ENCODE measurements at places on chromosomes 6 and 20. TPM values are rescaled to one million over a fixed set of nuclear protein-coding genes. Genes with fewer than 3 reads are reported as not detected.

DNA sequence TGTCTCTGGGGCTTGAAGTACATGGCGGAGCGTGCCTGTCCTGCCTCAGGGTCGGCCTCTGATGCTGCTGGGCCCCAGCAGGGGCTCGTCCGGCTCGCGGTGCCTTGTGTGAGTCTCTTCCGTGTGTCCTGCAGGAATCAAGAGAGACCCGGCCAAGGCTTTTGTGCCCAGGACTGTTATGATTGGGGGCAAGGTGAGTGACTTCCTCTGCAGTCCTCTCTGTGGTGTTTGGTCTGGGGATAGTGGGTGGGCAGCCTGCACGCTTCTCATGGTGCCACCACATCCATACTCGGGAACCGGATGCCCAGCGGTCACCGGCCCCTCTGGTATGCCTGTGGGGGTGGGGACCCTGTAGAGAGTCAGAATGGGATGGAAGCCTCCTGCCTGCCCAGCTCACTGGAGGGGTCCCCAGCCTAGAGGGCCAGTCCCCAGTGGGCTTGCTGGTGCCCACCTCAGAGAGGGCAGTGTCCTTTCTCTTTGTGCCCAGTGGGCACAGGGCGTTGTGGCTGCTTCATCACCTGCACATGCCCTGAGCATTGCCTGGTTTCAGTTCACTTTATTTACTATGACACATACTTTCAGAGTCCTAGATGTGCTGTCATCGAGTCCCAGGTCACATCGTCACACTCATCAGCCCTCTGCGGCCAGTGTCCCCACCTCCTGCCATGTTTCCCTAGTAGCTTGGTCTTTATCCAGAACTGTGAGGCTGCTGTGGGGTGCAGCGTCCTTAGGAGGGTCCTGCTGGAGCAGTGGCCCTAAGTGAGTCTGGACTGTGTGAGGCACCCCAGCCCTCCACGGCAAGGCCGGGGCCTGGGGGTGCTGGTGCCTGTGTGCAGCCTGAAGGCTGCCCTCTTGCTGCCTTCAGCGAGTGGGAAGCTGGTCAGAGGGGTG is 40.7 kb downstream of the PYGB start:
- DNase-seq = no peak

DNA sequence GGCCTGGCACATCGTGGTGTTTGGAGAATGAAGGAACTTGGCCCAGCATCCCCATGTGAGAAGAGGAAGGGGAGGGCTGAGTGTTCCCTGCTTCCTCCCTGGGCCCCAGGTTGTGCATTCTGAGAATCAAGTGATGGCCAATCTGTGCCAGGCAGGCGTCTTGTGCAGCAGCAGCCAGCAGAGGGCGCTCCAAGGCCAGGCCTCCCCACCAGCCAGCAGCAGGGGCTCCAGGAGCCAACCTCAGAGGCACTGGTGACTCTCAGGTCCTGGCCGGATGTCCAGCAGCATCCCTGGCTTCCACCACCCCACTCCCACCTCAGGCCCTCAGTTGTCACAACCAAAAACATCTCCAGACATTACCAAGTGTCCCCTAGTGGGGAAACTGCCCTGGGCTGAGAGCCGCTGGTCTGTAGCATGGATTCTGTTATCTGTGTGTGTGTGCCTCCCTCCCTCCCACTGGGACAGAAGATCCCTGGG is 192.0 kb downstream of the PREX1 start:
- DNase-seq = peak; percentile 26

DNA sequence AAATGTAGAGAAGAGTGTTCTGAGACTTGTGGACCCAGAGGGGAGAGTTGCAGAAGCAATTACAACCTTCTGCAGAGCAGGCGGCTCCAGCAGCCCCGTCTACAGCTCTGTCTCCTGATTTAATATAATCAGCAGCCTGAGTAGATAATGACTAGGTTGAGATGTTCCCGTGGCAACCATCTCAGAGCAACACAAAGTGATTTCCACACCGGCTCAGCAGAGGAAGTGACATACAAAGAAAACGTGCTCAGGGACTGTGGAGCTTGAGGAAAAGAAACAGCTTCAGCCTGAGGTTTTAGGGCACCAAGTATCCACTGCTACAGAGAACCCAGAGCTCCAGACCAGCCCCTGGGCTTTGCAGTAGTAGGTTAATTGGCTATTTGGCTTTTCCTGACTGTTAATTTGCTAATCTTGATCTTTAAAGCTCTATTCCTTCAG is 136.4 kb downstream of the MTFR2 start:
- peak; percentile 19 for DNase-seq

DNA sequence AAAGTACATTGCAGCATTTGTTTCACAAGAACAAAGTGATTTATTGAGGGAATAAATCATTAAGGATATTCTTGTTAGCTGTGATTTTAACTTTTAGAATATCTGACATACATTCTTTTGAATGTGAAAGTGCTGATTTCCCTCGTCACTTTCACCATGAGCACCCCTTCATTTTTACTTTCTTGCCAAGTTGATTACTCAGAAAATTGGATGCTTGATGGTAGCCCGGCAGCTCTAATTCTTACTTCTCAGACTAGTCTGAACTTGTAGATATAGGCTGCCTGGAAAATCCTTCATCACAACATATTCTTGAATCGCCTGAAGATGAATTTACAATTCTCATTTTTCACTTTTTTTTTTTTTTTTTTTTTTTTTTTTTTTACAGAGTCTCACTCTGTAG is 147.1 kb upstream of the SMLR1 start:
- peak; percentile 83 for DNase-seq

- DNase-seq = no peak
These were observed 64.4 kb upstream of the PLEKHG1 start for GRCh38 chr6:150535151-150535804.

GRCh38 chr20:51227744-51228143 is 204.8 kb upstream of the KCNG1 start:
- no peak for DNase-seq

DNA sequence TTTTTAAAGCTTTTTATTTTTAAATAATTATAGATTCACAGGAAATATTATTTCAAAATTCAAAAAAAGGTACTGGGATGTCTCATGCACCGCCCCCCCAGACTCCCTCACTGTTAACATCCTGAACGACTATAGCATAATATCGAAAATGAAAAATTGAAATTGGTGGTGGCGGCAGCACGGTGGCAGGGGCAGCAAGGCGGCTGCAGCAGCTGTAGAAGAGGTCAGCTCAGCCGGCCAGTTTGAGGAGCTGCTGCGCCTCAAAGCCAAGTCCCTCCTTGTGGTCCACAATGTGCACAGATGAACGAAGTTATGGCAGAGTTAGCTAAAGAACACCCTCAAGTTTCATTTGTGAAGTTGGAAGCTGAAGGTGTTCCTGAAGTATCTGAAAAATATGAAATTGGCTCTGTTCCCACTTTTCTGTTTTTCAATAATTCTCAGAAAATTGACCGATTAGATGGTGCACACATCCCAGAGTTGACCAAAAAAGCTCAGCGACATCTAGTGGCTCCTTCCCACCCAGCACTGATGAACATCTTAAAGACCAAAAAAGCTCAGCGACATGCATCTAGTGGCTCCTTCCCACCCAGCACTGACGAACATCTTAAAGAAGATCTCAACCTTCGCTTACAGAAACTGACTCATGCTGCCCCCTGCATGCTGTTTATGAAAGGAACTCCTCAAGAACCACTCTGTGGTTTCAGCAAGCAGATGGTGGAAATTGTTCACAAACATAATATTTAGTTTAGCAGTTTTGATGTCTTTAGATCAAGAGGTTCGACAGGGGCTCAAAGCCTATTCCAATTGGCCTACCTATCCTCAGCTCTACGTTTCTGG is 100.8 kb downstream of the FAM217A start:
- DNase-seq = peak; percentile 56

Gene IL17A
- not detected for total RNA-seq

Gene PLA2G7
- total RNA-seq = 3.0 TPM

Gene EYA4
- total RNA-seq = not detected

Gene EEF1E1
- total RNA-seq = 20.2 TPM

Gene PDYN
- not detected for total RNA-seq

Gene CST3
- 380 TPM for total RNA-seq

Gene MUCL3
- not detected for total RNA-seq

Gene E2F1
- 2.1 TPM for total RNA-seq

Data from mammary epithelial cell (primary cell).